ENCODE measurements at places on chromosomes 16 and 17.

GRCh38 chr16:47477679-47478078 lies 16.5 kb downstream of the PHKB start:
- DNase-seq, result no peak

DNA sequence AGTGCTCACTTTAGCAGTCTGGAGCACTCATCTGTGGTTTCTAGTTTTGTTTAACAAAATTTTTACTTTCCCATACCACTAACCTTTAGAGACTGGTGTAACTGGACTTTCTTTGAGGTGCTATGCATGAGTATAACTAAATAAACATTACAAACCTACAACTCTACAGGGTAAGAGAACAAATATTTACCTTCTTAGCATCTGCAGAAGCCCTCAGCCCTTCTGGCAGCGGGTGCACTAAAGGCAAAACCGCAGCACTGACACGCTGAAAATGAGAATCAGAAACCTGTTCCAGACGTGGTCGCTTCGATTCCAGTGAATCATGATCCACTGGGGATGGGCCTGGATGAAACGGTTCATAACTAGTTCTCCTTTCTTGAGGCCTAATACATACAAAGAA lies 43.7 kb downstream of the NCOR1 start:
- no peak for DNase-seq

GRCh38 chr17:20896153-20896649 lies 146.6 kb downstream of the USP22 start:
- DNase-seq, result no peak

- DNase-seq, result no peak
Observed at GRCh38 chr17:68394608-68395331, 62.5 kb downstream of the WIPI1 start.

DNA sequence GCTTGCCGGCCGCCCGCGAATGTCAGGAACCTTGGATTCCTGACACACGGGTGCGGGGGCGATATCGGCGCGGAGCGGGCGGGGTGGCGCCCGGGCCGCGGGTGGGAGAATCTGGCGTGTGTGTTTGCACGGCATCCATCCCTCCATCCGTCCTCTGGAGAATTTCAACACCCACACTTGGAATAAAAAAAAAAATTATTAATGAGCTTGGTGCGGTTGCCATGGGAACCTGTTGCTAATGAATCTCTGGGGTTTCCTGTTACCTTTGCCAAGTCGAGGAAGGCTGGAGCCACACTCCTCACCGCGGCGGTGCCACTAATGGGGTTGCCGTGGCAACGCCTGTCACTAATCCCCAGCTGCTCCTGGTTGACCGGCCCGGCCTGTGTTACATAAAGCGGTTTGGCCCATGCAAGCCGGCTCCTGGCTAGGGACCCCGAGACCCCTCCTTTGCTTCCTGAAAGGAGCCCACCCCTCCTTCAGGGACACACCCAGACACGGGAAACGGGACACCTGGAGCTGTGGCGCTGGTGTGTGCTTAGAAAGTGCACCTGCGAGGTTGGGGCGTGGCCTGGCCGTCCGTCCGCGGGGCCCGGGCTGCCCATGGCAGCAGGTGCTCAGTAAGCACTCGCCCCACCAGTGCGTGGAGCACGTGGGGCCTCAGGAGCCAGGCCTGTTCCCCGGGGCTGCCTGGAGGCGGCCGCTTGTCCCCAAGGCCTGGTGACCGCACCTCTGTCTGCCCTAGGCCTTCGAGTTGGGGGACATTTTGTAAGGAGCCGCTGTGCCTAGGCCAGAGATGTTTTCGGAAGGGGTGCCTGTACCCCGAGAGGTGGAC lies 14.6 kb downstream of the CACNA1H start:
- DNase-seq, result peak; percentile 50

- no peak for DNase-seq
Observed at GRCh38 chr17:80260069-80260535, 550 bp upstream of the RNF213 start.

DNA sequence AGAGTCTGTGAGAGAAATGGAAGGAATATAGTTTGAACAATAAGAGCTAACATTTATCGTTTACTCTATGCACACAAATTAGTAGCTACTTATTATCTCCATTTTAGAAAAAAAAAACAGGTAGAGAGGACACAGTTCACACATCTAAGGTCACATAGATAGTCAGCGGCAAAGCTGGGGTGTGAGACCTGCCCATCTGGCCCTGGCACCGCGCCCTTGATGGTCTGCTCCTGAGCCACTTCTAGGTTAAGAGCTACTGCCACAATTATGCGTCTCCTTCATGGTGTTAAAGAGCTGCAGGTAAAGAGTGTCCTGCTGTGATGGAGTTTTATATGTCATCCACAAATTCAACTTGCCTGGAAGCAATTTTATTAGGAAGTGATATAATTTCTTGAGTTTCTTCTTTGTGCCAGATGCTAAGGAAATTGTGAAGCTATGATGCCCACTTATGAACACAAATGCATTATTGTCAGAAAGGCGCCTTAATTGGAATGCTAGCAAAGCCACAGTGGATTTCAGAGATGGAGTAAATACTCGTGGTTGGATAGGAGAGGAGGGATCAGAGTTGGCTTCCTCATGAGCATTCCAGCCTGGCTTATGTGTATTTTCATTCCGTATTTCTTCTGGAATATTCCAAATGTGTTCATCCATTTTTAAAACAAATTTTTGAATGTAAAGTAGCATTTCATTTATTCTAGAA lies 21.3 kb upstream of the MFSD6L start:
- no peak for DNase-seq

DNA sequence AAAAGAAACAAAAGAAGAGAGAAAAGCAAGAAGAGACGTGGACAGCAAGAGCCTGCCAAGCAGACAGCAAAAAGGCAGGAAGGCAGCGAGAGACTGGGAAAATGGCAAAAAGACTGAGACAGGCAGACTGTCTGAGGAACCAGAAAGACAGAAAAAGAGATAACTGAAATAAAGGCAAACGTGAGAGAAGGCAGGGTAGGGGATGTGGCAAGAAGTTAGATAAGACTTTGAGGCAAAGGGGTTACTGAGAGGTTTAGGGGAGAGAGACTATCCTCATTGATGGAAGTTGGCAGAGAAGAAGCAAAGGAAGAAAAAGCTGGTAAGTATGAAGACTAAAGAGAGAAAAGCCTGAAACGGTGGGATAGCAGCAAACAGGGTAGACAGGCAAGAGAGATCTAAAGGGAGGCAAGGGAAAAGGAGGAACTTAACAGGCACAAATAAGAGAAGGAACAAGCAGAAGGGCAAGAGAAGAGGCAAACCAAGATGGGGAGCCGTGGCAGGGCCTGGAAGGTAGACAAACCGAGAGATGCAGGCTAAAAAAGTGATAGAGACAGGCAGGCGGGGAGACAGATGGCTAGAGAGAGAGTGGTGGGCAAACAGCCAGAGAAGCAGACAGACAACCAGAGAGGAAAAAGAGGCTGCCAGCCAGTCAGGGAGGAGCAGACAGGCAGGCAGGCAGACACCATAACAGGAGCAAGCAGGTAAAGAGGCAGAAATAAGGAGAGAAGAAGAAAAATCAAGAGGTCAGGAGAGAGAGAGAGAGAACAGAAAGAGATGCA lies 7.1 kb upstream of the CHD3 start:
- no peak for DNase-seq

- DNase-seq, result peak; percentile 60
Observed at GRCh38 chr16:11257131-11257938, 1.3 kb upstream of the SOCS1 start.

DNA sequence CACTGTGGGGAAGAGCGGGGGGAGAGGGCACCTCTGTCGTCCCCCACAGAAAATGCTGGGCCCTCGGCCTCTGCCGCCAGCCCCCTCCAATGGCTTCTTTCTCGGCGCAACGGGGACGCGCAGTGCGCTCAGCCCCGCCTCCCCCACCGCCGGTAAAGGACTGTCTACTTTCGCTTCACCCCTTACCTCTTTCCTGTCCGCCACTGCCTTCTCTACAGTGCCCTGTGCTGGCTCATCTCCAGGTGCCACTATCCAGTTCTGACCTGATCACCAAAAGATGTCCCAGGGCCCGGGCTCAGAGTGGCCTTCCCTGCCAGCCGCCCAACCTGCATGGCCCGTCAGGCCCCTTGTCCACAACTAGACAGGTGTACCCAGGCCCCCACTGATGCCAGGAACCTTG lies 7.3 kb downstream of the ENDOV start:
- DNase-seq, result no peak

GRCh38 chr16:51849715-51850114 lies 697.2 kb downstream of the TOX3 start:
- DNase-seq, result no peak

DNA sequence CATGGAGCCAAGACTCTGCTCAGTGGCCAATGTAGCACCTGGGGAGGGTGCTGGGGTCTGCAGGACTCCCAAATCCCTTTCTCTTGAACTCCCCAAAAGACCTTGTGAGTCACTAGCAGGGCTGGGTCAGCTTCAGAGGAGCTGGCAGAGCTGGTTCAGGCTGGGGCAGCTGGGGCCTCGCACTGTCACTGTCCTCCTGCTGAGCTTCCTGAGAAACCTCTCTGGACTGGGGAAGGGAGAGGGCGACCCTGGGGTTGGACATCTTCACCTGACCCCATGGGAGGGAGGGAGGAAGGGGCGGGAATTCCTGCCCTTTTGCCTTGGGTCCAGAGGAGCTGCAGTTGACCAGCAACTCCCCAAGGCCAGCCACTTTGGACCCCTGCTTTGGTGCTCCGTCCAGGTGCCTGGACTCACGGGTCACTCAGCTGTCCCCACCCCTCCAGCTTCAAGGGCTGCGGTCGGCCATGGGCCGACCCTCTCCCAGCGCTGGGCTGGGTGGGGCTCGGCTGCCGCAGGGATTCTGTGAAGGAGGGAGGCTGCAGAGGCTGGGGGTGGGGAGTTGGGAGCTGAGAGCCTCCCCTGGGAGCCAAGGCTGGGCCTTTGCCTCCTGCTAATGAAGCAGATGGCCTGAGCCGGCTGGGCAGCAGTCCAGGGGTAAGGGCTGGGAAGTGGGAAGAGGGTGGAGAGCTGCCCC lies 9.2 kb downstream of the FMNL1 start:
- peak; percentile 76 for DNase-seq

DNA sequence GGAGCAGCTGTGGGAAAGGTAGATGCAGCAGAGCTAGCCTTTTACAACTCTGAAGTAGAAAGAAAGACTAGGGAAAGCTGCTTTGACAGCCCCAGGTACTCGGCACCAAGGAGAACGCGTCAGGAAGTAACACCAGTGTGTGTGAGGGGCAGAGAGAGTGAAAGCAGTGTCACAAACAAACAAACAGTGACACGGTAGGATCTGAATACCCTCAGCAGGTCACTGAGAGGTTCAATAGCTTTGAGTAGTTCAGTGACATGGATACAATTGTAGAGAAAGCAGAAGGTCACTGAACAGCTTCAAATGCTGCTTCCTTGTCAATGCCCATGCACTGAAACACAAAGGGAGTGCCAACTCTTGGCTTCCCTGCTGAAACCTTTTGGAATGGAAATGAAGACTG lies 150.3 kb upstream of the C17orf78 start:
- no peak for DNase-seq

DNA sequence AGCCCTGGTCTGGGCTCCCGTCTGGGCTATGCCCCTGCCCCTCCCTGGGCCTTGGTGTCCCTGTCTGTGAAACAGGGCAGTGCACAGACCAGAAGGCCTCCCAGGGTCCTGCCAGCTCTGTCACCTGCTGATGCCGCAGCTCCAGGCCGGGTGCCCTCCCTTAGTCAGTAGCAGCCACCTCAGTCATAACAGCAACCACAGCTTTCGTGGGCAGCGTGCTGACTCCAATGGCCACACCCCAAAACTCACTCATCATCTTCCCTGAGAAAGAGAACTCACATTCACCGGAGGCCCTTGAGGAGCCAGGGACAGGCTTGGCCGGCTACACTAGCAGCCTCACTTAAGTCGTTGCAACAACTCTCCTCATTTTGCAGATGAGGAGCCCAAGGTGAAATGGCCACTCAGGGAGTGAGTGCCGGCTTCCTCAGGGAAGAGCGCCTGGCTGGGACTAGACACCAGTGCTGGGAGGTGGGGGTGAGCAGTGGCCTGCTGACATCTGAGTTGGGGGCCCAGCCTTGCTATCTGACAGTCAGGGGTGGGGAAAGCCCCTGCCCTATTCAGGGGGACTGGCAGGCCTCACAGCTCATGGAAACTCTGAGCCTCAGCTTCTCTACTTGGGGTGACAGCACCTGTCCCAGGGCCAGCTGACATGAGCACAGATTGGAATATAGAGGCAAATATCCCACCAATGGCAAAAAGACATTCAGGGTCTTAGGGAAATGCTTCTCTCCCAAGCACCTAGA lies 22.6 kb downstream of the SLC5A10 start:
- no peak for DNase-seq

DNA sequence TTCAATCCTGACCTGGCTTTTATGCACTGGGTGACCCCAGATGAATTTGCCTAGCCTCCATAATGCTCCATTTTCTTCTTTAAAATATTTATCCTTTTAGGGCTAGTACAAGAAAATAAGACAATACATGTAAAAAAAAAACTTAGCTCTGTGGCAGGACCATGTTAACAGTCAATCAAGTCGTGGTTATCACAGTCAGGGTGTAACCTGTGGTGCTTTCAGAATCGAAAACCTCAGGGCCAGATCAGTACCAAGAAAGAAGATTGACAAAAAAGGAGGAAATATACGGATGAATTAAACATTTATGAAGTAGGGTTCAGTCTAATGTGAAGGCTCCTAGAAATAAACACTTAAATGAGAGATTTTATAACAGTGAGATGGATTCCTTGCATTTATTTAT lies 347.2 kb upstream of the MAF start:
- DNase-seq, result no peak

GRCh38 chr17:7218758-7219157 lies 878 bp downstream of the DLG4 start:
- DNase-seq, result no peak

- peak; percentile 41 for DNase-seq
Observed at GRCh38 chr17:37570527-37571093, 38.6 kb downstream of the SYNRG start.

DNA sequence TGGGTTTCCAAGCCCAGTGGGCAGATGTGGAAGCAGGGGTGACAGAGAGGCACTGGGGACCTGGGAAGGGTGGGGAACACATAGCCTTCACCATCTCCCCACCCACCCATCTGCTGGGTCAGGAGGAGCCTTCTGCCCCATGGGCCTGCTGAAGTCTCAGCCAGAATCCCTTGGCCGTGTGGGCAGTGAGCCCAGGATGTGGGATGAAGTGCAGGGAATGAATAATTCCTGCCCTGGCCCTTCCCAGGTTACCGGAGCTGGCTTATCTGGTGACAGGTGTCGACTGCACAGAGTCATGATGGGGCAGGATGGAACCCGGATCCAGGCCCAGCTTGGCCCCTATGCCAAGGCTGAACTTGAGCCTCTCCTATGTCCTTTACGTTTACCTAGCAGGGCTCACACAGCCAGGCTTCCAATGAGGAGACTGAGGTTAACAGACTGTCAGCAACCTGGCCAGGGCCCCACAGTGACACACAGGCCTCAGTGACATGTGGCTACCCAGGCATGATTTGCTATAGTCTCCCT lies 17.5 kb downstream of the ATP2A3 start:
- DNase-seq, result no peak

DNA sequence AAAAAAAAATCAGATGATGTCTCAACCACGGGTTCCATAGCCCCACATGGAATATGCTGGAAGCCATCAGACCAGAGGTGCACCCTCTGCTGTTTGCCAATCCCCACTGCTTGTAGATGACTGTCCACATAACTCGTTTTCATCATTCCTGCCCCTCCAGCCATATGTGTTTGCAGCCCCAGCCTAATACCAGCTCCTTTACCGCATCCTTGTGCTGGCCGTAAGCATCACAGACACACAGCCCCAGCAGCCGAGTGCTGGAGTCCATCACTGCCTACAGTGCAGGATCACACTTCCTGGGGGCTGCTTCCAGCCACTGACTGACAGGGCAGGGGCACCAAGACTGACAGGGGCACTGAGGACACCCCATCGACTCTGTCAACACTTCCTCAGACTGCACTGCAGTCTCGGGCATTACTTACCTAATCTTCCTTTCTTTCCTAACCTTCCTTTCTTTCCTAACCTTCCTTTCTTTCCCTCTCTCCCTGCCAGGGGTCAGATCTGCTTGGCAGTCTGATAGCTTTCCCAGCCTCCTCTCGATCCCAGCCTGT lies 5.0 kb downstream of the RCVRN start:
- DNase-seq, result no peak
